ENCODE measurements at places on chromosomes 13 and 19. TPM values are rescaled to one million over a fixed set of nuclear protein-coding genes. Genes with fewer than 3 reads are reported as not detected.
A peak's percentile ranks its signal among the peaks of the same experiment; 100 is the strongest.

EXOC3L2 gene
- 3.2 TPM for total RNA-seq

DNA sequence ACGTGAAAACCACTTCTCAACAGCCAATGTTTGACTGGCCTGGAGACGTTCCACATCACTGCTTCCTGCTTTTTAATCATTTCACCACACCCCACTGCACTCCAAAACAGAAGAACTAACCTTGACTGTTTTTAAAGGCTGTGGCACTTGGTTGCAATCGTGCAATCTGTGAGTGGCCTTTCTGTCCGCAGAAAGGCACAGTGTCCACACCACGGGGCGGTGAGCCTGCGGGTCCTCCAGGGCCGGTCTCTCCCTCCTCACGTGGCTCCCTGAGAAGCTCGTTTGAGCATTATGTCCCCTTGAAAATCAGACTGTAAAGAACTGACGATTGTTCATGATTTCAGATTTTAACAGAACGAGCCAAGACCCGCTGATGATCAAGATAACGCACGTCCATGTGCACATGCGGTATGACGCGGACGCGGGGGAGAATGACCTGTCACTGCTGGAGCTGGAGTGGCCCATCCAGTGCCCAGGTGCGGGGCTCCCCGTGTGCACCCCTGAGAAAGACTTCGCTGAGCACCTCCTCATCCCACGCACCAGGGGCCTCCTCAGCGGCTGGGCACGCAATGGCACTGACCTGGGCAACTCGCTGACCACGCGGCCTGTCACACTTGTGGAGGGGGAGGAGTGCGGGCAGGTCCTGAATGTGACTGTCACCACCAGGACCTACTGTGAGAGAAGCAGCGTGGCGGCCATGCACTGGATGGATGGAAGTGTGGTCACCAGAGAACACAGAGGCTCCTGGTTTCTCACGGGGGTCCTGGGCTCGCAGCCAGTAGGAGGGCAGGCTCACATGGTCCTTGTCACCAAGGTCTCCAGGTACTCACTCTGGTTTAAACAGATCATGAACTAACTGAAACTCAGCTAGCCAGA is 13.0 kb downstream of the PROZ start:
- H3K4me1 ChIP-seq = no peaks in the 10 kb centered on the region
- H3K27me3 ChIP-seq = no peaks in the 10 kb centered on the region
- H3K27ac ChIP-seq = no peak overlapping the region
- H3K4me3 ChIP-seq = no peak overlapping the region

GRCh38 chr19:19285686-19286085 is 12.6 kb upstream of the TM6SF2 start:
- no peak for DNase-seq
- H3K27ac ChIP-seq = no peak overlapping the region
- no peaks in the 10 kb centered on the region for H3K27me3 ChIP-seq
- H3K4me3 ChIP-seq = no peak overlapping the region
- no peaks in the 10 kb centered on the region for H3K4me1 ChIP-seq

GRCh38 chr13:22696433-22696832 is 484.3 kb upstream of the SGCG start:
- no peak overlapping the region for H3K27ac ChIP-seq
- H3K27me3 ChIP-seq = no peaks in the 10 kb centered on the region
- DNase-seq = peak; percentile 72
- no peak overlapping the region for H3K4me3 ChIP-seq
- H3K4me1 ChIP-seq = no peaks in the 10 kb centered on the region
- H3K36me3 ChIP-seq = no peaks in the 10 kb centered on the region

GRCh38 chr13:104594806-104595205 is 1528.6 kb upstream of the SLC10A2 start:
- H3K36me3 ChIP-seq = no peaks in the 10 kb centered on the region
- H3K27ac ChIP-seq = no peak overlapping the region
- no peak overlapping the region for H3K4me3 ChIP-seq
- H3K27me3 ChIP-seq = no peaks in the 10 kb centered on the region
- H3K4me1 ChIP-seq = peaks cover 6% of the 10 kb centered on the region
- no peak for DNase-seq

DNA sequence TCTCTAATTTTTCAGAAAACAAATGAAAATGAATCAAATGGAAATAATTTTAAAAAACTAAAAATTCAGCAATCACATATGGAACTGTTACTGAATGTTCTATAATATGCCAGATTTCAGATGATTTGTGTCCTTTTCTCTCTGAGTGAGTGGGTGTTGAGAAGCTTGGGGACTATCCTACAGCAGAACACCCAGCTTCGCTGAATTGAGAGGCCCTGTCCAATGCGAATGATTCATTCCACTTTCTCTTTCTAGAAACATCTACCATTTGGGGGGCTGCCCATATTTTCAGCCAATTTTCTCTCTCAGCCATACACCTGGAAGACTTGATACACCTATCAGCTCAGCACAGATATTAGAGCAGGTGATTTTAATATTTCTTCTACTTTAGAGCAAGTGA is 1666.7 kb downstream of the EFNB2 start:
- H3K27me3 ChIP-seq = no peaks in the 10 kb centered on the region
- no peak for DNase-seq
- no peaks in the 10 kb centered on the region for H3K36me3 ChIP-seq
- no peak overlapping the region for H3K27ac ChIP-seq
- no peak overlapping the region for H3K4me3 ChIP-seq

USHBP1 gene
- total RNA-seq = 9.2 TPM

GRCh38 chr13:27044837-27045570 is 126.6 kb downstream of the USP12 start:
- DNase-seq = no peak
- no peaks in the 10 kb centered on the region for H3K36me3 ChIP-seq
- no peaks in the 10 kb centered on the region for H3K4me1 ChIP-seq
- H3K27ac ChIP-seq = no peak overlapping the region
- no peaks in the 10 kb centered on the region for H3K27me3 ChIP-seq
- no peak overlapping the region for H3K4me3 ChIP-seq

GRCh38 chr13:48424212-48424611 is 11.3 kb upstream of the LPAR6 start:
- H3K36me3 ChIP-seq = no peaks in the 10 kb centered on the region
- H3K4me1 ChIP-seq = no peaks in the 10 kb centered on the region
- no peaks in the 10 kb centered on the region for H3K27me3 ChIP-seq
- no peak for DNase-seq

All from left lung (tissue), 14 donors.